ENCODE measurements at places on chromosomes 12 and 14.

DNA sequence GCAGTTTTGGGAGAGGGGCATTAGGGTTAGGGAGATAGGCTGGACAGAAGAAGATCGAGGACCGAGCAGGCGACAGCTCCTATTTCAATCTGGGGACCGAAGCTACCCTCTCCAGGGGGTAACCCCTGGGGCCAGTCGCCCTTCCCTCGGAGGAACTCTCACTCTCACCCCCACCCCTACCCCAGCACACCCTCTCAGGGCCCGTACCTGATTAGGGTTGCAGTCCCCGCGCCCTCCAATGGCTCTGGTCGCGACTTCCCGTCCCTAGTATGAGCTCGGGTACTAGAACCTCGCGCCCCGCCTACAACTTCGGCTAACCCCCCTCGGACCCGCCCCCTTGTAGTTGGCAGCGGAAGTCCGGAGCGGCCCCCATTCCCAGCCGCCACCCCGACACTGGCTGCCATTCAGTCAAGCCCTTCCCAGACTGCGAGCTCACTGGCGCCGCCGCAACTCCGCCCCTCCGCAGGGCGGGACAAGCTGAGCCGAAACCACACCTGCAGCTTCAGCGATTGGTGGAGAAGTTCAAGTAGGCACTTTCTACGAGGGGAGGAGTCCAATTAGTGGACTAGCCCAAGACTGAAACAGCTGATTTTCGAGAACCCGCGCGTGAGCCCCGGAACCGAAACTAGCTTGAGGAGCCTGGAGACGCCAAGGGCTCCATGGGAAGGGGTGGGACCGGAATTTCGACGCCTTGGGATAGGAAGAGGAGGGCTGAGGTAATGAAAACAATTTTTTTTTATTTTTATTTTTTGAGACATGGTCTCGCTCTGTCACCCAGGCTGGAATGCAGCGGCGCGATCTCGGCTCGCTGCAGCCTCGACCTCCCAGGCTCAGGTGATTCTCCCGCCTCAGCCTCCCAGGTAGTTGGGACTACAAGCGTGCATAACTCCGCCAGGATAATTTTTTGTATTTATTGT, at the start of gene STAT2:
TSS of gene STAT2 (minus strand) at position 257 of the 917 bp plus-strand sequence. CDS start 3,536 bp downstream, outside the sequence.
- DNase-seq = peak; percentile 100

- no peak for DNase-seq
Measured at GRCh38 chr12:26118308-26118707, 6.5 kb downstream of the BHLHE41 start.

DNA sequence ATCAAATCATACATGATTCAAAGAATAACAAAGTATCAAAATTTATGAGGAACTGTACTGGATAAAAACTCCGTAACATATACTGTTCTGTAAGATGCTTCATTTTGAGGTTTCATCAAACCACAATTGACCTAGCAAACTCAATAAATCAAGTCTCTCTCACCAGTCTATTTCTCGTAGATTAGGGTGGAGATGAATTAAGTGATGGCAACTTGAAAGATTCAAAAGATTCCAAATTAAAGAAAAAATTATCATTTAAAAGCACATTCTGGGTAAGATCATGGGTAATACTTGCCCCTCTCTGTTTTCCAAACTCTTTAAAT, 74.4 kb downstream of the PAPLN start:
- DNase-seq = no peak

GRCh38 chr12:47388712-47389111, 309.0 kb upstream of the AMIGO2 start:
- no peak for DNase-seq

- DNase-seq = no peak
Measured at GRCh38 chr14:39217214-39217879, 16.4 kb upstream of the MIA2 start.

DNA sequence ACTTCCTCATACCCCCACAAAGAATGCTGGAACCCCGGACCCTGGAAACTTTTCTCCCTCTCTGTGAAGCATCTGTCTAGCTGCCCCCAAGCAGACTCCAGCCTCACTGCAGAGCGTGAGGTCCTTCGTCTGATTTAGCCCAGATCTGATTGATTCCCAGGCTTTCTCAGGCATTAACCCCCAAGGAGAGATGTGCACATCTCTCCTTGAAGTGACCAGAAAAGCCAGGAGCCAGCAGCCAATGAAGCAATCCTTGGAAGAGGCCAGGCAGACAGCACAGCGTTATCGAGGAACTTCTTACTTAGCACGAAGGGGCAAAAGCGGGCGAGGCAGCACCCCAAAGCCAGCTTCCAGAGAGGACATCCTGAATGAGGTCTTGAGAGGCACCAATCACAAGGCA, 100.7 kb downstream of the ZFP36L1 start:
- DNase-seq = no peak

- DNase-seq = no peak
Measured at GRCh38 chr12:2613326-2614073, 181.3 kb upstream of the FKBP4 start.

GRCh38 chr12:11397366-11397765, 2.0 kb upstream of the PRB2 start:
- no peak for DNase-seq

DNA sequence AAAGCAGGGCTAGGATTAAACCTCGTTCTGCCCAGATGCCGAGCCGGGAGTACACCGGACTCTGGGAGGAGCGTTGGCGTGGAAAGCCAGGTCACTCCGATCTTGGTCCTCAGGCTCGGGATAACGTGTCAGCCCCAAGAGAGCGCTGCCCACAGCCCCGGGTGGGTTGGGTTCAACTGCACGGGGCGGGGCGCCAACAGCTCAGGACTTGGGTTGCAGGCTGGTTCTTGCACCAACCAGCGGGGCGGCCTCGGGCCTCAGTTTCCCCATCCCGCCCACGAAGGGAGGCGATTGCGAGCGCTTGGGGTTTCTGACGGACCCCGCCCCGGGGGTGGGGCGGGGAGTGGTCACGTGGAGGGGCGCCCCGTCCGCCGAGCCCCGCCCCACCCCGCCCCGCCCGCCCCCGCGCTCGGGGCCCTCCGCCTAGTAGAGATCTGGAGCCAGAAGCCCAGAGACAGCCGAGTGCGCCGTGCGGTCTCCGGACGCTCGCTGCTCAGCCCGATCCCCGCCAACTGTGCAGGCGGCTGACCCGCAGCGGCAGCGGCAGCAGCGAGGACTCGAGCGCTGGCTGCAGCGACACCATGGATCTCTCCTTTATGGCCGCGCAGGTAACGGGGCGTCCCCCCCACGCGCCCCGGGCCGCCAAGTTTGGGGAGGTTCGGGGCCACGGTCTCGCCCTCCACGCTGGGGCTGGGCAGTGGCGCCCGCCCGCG, at the start of gene C14orf132:
TSS of gene C14orf132 (plus strand) at position 443 of the 713 bp plus-strand sequence. CDS start at position 582, 139 bp downstream.
- DNase-seq = peak; percentile 48

- no peak for DNase-seq
Measured at GRCh38 chr12:128190614-128191013, 76.4 kb upstream of the TMEM132C start.

DNA sequence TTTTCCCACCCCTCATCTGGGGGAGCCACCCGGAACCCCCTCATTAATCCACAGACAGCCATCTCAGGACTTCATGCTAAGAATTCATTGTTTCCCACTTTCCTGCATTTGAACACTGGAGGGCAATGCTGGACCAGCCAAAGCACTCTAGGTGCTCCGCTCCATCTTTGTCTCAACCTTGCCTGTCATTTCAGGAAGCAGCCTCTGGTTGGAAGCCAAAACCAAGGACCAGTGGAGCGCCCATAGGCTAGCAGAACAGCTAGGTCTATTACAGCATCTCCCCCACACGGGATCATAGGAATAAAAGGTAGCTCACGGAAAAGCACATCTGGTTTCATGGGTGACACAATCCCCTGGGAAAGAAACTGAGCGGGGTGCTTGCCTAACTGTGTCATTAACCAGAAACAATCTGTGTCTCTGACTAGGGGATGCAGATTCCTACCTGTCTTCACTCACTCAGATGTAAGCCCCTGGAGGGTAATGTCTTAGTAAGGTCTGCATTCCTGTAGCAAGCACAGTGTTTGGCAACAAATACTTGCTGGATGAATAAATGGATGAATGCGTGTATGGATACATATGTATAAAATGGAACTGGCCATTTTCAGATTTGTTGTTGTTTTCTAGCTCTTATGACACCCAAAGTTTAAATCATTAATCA, 197.0 kb downstream of the DAD1 start:
- no peak for DNase-seq

- no peak for DNase-seq
Measured at GRCh38 chr14:65290830-65291229, 121.7 kb upstream of the FUT8 start.

DNA sequence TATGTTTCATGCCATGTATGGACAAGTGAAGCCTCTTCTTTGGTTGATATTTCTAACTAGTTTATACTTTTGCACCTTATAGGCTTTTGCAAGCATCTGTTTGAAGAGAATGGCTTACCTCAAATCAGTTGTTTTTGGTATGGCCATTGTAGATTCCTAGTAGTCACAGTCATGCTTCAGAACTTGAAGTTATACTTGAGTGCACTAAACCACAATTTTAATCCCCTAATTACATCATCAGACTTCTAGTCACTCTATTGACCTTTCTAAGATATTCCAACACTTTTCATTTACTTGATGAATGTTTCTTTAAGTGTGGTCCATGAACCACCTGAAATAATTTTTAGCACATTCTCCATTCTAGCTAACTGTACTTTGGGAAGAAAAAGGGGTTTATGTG, 18.6 kb upstream of the KLRB1 start:
- DNase-seq = no peak

GRCh38 chr12:123076604-123077297, 74.1 kb downstream of the PITPNM2 start:
- peak; percentile 66 for DNase-seq

GRCh38 chr12:95940514-95940913, 1.9 kb downstream of the CCDC38 start:
- no peak for DNase-seq

DNA sequence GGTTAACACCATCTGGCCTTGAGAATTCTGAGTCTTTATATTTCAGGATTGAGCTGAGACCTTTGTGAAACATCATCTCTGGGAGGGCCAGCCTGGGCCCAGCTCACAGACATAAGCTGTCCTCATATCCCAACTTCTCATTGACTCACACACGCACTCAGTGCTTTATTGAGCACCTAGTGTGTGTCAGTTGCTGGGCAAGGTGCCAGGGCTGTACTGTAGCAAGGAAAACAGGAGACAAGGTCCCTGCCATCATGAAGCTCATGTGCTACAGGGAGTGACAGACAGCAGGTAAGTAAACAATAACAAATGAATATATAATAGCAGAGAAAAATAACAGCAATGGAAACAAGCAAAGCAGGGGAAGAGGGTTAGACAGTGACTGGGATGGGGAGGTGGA, 30.5 kb upstream of the CCDC63 start:
- no peak for DNase-seq

DNA sequence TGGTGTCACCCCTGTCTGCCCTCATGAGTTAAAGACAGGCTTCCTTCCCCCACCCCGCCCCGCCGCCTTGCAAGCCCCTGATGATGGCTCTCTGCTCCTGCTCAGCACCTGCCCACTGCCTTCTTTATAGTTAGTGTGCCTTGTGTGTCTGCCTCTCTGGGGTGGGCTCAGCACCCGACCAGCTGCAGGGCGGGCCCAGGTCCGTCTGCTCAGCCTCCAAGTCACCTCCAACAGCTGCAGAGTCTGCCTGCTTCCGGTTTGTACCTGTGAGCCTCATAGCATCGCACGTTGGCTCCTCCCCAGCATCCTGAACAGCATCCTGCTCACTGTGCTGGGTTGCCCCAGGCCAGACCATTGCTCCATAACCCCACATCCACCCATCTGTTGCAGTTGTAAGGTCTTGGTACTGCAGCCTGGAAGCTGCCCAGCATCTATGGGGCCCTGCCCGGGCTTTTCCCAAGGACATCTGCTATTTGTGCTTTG, 3.5 kb downstream of the TGFB3 start:
- peak; percentile 46 for DNase-seq

DNA sequence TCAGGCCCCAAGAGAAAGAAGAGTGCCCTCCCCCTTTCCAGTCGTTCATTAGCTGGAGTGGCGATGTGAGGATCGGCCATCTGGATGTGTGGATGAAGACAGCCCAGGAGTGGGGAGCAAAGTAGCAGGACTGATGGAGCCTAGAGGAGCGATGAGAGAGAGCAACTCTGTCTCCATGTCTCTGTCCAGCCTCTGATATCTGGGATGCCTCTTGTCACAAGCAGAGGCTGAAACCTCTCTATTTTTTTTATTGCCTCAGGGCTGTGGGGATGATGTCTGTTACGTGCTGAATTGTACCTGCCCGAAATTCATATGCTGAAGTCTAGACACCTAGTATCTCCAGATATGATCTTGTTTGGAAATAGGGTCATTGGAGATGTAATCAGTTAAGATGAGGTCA, 2.7 kb downstream of the SERPINA11 start:
- no peak for DNase-seq

DNA sequence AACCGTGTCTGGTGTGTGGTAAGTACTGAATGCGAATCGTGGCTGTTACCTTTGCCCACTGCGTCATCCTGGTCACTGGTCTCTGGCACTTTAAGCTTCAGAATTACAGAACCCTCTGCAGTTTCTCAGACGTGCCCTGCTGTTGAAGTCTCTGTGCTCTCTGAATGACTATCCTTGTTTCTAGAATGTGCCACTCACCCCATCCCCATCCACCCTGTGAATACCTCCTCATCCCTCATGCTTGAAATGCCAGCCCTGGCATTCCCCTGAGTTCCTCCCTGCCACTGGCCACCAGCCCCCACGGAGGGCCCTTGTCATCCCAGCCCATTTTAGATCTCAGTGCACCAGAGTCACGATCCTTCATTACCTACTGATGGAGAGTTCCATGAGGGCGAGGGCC, 21.3 kb downstream of the TPCN1 start:
- no peak for DNase-seq

- DNase-seq = no peak
Measured at GRCh38 chr12:115191342-115191741, 507.4 kb upstream of the TBX3 start.

DNA sequence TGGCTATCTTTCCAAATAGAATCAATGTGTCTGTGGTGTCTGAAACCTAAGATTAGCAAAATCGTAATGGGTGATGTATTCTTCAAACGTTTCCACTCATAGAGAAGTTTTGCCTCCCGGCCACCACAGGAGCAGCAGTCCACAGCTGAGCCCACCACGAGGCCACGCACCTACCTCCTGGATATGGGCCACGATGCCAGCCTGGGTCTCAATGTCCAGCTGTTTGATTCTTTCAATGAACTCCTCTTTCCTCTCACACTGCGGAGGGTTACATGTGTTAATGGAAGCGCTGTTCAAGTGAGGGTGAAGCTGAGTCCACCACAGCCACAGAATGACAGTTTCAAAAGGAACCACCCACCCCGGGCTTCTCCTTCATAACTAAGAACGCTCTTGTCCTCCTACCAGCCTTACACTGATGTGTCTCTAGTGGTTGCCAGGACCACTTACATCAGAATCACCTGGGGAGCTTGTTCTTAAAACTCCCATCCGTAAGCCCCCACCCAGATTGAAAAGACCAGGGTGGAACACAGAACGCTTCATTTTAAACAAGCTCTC, 75.3 kb downstream of the CCDC88C start:
- no peak for DNase-seq

Data from activated CD4-positive, alpha-beta T cell treated with anti-CD3 and anti-CD28 coated beads, Interleukin-2, amount 10 ng/mL, durations not matched to agents 7 days and 5 days (primary cell).